ENCODE measurements at places on chromosomes 6 and 20.

DNA sequence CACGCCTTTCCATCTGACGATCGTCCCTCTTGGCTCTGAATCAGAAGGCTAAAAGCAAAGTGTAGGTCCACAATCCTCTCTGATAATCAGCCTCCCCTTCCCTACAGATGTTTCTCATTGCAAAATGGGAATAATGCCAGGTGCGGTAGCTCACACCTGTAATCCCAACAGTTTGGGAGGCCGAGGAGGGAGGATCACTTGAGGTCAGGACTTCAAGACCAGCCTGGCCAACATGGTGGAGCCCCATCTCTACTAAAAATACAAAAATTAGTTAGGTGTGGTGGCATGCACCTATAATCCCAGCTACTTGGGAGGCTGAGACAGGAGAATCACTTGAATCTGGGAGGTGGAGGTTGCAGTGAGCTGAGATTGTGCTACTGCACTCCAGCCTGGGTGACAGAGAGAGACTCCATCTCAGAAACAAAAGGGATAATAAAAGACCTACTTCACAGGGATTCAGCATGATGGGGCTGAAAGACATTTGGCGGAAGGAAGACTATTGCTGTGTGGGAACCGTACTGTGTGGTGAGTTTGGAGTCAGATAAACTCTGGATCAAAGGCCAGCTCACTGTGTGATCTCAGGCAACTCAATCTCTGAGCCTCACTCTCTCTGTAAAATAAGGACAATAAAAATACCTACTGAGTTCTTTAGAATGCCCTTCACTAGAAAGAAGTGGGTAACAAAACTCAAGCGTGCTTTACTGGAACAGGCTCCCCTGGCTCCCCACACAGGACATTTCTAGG is 15.9 kb upstream of the SLC9A8 start:
- DNase-seq = no peak

DNA sequence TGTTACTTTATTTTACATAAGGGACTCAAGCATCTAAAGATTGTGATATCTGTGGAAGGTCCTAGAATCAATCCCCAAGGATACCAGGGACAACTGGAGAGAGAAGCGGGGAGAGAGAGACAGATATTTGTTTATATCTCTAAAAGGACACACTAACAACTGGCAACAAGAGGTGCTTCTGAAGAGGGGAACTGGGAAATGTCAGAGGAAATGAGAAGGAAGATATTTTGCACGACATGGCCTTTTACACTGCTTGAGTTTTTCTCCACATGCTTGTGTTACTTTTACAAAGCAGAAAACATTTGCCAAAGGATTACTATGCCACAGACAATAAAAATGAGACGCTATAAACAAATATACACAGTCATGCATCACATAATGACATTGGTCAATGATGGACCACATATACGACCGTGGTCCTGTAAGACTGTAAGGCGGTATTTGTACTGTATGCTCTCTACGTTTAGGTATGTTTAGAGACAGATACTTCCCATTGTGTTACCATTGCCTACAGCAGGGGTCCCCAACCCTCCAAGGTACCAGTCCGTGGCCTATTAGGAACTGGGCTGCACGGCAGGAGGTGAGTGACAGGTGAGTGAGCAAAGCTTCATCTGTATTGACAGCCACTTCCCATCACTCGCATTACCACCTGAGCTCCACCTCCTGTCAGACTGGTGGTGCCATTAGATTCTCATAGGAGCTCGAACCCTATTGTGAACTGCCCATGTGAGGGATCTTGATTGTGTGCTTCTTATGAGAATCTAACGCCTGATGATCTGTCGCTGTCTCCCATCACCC is 64.6 kb upstream of the PTPN1 start:
- no peak for DNase-seq

GRCh38 chr20:43331906-43332305 is 125.8 kb upstream of the SRSF6 start:
- DNase-seq = no peak

DNA sequence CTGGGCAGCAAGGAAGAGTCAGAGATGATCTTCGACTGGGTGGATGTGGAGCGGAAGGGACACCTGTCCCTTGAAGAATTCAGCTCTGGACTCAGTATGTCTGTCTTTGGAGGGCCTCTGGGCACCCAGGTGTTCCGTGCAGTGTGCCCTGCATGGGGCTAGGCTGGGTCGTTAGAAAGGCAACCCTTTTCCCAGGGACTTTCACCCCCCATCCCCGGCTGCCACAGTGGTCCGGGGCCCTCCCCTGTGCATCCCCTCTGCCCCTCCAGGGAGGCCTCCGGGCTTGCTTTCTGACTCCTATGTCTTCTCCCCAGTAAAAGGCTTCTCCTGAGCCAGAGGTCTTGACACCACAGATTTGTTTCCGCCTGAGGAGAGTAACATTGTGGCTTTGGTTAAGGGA is 16.2 kb downstream of the RAB44 start:
- no peak for DNase-seq

Measured in activated CD8-positive, alpha-beta memory T cell treated with anti-CD3 and anti-CD28 coated beads, Interleukin-2, amount 50 U/mL, for 48 hours (primary cell).